ENCODE measurements at places on chromosomes 12 and 14.

DNA sequence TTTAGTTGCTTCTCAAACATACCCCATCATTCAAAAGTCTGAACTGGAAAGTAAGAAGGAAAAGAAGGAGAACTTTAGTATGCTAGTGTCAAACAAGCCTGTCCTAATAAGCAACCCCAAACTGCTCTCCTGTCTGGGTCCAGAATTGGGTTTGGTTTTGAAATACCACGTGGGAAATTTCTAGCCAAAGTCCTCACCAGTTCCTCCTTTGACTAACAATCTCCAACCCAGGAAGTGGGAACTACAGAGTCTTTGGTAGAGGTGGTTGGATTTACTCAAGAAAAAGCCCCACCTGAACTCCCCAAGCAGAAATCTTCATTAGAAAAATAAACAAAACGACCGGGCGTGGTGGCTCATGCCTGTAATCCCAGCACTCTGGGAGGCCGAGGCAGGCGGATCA lies 17.4 kb upstream of the EIF4B start:
- DNase-seq, result no peak

DNA sequence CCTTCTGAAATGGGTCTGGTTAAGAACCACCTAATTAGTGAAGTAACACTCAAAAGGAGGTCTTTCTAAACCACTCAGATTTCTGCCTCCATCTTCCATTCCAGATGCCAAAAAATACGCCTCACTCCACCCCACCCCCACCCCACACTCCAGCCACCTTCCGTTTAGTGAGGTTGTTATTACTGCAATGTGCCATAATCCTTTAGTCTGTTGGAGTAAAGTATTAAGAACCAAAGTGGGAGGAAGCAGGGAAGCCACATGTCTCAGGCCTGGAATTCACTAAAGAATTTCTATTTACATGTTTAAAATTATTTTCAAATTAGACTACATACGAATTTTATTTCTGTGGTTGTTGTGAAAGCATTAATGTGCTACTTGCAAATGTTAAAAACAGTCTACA lies 7.4 kb downstream of the KIF21A start:
- DNase-seq, result no peak

GRCh38 chr12:117571321-117571720 lies 209.9 kb upstream of the NOS1 start:
- no peak for DNase-seq

- no peak for DNase-seq
These were observed 73.8 kb upstream of the SRSF5 start for GRCh38 chr14:69693145-69693544.

Data from Caco-2 (cell line).